ENCODE measurements at places on chromosomes 4 and X. TPM values are rescaled to one million over a fixed set of nuclear protein-coding genes. Genes with fewer than 3 reads are reported as not detected.

The DGKK gene
- not detected for total RNA-seq

The ITGB1BP2 gene
- 6.2 TPM for total RNA-seq

The PGAM4 gene
- not detected for total RNA-seq

The SLIT2 gene
- 46.4 TPM for total RNA-seq

The SLC7A11 gene
- 21.8 TPM for total RNA-seq

The PLXNB3 gene
- 6.1 TPM for total RNA-seq

The LDB2 gene
- 85.9 TPM for total RNA-seq

The NDP gene
- 0.41 TPM for total RNA-seq

The RHOXF2 gene
- not detected for total RNA-seq

The MAGEA1 gene
- total RNA-seq, result not detected

The GPR173 gene
- total RNA-seq, result 2.5 TPM

The CXorf49B gene
- total RNA-seq, result not detected

The FOXR2 gene
- not detected for total RNA-seq

All from fibroblast of the aortic adventitia (primary cell).